ENCODE measurements at places on chromosomes 1 and 21. TPM values are rescaled to one million over a fixed set of nuclear protein-coding genes. Genes with fewer than 3 reads are reported as not detected.

GRCh38 chr1:247366926-247367645 is 35.4 kb upstream of the ZNF496 start:
- DNase-seq = no peak

- DNase-seq = no peak
Measured at GRCh38 chr1:192349314-192349713, 32.5 kb downstream of the RGS21 start.

DNA sequence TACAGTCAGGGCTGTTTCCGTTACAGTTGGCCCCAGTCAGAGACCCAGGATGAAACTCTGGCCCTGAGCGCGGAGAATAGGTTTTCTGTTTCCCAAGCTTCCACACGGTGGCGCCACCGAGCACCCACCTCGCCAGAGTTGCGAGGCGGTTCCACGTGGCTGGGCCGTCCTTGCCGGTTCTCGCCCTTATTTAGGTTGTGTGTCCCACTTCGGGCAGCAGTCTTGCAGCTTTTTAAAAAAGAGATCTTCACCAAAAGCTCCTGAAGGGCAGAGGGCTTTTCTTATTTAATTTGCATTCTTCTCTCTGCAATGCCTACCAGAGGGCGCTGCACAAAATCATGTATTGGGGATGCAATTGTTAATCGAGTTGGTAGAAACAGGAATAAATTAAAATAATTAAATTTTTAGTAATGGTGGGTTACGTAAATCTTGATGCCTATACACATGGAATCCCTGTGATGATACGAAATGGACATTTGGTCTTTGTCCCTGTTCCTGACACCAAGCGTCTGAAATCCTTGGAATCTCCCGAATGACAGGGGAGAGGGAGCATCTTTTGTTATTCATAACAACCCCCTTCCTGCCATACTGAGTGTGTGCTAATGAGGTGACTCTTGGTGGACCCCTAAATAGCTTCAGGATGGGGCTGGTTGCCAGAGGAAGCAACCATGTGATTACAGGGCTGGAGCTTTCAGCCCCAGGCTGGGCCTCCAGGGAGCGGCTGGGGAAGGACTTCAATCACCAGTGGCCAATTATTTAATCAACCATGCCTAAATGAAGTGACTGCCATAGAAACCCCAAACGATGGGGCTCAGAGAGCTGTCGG is 5.6 kb upstream of the S100A7 start:
- no peak for DNase-seq

DNA sequence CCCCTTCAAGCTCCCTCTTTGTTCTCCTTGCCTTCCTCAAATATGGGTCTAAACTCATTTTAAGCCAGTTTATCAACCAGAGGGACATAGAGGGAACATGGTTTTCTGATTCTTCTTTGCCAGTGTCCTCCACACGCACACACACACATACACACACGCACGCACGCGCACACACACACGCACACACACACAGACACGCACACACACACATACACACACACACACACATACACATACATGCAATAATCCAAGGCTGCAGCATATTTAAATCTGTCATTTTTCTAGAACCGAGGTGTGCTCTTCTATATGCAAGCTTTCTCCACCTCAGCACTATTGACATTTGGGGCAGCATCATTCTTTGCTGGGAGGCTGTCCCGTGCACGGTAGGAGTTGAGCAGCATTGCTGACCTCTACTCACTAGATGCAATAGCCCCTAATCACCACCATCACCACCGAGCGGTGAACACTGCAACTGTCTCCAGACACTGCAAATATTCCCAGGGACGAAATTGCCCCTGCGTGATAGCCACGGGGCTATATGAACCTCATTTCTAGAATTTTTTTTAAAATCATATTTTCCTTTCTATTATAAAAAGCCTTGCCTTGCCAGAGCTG is 8.0 kb downstream of the TNFRSF9 start:
- DNase-seq = no peak

DNA sequence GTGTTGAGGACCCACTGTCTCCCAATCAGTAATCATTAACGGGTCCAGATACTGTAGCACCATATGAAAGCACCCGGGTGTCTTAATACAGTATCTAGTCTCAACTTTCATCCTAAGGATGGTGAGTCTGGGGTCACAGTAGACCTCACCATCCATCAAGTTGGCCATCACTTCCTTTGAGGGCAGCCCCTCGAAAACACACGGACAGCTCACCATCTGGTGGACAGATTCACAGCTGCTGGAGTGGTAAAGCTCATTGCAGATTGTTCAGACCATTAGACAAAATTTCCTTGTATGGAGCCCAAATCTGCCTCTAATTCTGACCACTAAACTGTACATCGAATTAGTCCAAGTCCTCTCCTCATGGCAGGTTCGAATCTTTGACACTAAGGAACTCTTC is 123.1 kb downstream of the PGBD5 start:
- no peak for DNase-seq

DNA sequence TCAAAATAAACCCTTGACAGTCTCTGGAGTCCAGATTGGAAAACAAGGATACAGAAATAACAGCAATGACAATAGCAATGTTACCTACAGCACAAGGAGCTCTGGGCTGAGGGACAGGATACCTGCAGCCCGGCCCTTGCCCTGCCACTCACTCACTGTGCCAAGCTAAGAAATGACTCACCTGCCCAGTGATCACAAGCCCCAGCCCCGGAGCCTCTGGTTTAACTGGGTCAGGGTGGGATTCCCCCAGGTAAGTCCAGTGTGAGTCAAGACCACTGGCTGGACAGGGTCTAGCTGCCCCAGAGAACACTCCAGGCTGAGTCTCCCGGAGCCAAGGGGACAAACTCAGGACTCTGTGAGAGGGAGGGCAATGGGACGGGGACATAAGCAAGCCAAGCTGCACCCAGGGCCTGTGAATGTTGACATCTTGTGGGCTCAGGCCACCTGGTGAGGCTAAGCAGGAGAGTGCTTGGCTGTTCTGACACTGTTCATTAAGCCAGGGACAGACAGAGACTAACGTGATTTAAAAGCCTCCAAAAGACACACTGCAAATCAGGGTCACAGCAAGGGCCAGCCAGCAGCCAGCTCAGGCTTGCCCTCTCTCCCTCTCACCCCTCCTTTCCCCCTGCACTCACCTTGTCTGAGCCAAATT is 64.1 kb downstream of the MIS18A start:
- no peak for DNase-seq

GRCh38 chr1:230517326-230517725 is 91.2 kb upstream of the PGBD5 start:
- no peak for DNase-seq

DNA sequence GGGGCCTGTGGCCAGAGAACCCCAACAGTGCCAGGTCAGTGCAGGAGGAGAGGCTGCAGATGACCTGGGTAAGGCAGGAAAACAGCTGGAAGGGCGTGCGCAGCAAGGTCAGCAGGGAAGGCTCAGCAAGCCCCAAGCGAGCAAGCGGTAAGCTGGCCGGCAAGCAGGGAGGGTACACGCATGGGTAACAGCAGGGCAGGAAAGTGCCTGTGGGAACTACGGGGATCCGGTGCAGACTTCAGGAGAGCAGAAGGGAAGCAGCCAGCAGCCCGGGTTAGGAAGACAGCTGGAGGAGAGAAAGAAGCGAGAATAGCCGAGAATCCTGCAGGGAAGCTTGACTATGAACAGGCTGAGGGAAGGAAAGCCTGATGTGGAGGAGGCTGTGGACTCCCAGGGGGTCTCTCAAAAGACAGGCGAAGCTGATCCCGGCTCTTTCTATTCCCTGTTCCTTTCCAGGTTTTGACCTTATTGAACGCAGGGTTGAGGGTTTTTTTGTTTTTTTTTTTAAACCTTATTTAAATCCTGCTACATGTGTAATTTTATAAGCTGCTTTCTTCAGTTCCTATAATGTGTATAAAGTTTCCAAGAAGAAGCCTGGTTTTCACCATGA is 20.9 kb downstream of the UMODL1 start:
- no peak for DNase-seq

DNA sequence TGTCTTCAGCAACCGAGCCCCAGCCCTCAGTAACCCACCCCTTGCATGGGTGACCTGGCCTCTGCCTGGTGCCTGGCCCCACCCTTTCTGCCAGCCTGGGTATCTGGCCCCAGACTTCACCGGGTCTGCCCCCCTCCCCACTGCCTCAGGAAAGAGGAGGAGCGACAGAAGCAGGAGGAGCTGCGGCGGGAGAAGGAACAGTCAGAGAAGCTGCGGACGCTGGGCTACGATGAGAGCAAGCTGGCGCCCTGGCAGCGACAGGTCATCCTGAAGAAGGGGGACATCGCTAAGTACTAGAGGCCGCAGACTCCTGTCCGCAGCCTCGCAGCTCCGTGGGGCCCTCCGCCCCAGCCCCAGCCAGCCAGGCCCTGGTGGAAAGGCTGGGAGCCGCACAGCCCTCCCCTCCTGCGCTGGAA is 6.1 kb downstream of the TNFRSF25 start:
- DNase-seq = no peak

DNA sequence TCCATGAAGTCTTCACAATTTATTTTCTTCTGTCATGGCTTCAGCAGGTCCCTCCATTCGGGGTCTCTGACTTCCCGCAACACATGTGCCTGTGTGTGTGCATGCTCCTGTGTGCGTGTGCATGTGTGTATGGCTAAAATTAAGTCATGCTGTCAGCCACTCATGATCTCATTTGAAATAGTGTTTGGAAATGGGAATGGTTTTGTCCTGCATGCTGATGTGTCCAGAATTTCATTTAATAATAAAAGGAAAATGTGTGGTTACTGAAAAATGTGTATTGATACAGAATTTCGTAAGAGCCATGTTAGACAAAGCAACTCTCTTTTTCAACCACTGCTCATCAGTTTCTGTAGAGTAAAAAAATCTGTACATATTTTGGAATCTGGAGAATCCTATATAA is 123.8 kb upstream of the PRDX6 start:
- no peak for DNase-seq

GRCh38 chr1:224872832-224873433 is 56.5 kb upstream of the DNAH14 start:
- no peak for DNase-seq

- peak; percentile 78 for DNase-seq
Measured at GRCh38 chr1:234957330-234958065, 171.1 kb downstream of the TOMM20 start.

DNA sequence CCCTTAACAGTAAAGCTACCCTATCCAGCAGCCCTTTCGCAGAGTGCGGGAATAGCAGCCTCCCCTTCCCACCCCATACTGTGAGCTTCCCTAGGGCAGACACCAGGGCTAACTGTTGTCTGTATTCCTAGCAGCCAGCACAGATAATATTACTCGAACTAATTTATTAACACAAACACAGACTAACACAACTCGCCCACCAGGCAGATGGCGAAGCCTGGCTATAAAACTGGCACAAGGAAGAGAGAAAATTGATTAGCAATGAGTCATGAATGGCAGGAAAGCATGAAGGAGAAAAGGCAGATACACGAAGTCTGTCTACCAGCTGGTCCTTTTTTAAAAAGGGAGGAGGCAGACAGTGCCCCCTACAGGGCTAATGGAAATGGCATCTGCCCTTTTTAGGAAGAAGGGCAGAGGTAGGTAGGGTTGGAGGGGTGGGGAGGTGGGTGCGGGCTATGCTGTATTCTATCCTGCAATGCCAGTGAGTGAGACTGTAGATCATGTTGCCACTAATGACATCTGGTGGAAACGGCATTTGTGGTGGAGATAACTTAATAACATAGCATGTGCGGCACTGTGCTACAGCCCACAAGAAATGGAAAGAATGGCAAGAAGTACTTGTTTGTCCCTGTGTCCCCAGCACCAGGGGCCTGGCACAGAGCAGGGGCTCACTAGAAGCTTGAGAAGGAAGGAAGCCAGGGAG is 30.6 kb upstream of the CTPS1 start:
- DNase-seq = no peak

GRCh38 chr1:206507284-206508129 is at the start of gene RASSF5:
RASSF5 (plus strand) TSS chr1:206507531; CDS start chr1:206507603, 72 bp downstream.
- DNase-seq = no peak

DNA sequence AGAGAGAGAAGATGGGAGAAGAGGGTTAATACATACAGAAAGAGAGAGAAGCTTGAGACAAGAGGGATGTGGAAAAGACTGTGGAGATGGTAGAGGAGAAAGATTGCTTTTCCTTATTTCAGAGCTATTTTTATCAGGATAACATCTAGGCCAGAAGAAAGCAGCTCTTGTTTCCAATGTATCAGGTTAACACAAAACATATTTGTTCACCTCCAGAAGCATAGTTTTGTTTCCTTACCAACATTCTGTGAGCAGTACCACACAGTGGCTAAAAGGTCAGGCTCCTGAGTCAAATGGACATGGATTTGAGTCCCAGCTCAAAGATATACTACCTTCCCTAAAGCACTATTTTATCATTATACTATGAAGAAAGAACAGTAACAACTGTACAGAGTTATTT is 185.5 kb downstream of the DUSP10 start:
- DNase-seq = no peak

GRCh38 chr21:31781737-31782136 is 49.8 kb upstream of the SCAF4 start:
- no peak for DNase-seq

DNA sequence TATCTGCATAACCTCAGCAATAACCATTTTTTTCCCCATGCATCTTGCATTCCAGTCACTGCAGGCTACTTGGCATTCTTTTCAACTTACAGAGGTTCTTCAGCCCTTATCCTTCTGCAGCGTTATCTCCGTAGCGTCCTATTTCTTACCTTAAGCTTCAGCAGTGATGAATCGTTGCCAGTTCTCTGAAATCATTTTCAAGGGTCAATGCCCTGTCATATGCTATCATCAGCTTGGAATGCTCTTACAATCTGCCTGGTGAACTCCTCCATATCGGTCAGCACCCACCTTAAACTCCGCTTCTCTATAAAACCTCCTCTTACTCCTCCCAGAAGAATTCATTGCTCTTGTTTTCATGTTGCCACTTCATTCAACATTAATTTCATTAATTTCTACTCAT is 105.1 kb upstream of the DPH5 start:
- DNase-seq = no peak

Gene ANKRD65
- 5.0 TPM for polyA plus RNA-seq

Gene ITSN1
- polyA plus RNA-seq = 39.5 TPM

Gene RNU1-3
- not detected for polyA plus RNA-seq

Gene ID3
- 324 TPM for polyA plus RNA-seq

Gene ZMYND12
- polyA plus RNA-seq = 4.6 TPM

Gene ODR4
- 33.4 TPM for polyA plus RNA-seq
